ENCODE measurements at places on chromosomes 16 and 17.

- no peak for DNase-seq
Observed at GRCh38 chr16:26642047-26642664, 424.6 kb upstream of the C16orf82 start.

DNA sequence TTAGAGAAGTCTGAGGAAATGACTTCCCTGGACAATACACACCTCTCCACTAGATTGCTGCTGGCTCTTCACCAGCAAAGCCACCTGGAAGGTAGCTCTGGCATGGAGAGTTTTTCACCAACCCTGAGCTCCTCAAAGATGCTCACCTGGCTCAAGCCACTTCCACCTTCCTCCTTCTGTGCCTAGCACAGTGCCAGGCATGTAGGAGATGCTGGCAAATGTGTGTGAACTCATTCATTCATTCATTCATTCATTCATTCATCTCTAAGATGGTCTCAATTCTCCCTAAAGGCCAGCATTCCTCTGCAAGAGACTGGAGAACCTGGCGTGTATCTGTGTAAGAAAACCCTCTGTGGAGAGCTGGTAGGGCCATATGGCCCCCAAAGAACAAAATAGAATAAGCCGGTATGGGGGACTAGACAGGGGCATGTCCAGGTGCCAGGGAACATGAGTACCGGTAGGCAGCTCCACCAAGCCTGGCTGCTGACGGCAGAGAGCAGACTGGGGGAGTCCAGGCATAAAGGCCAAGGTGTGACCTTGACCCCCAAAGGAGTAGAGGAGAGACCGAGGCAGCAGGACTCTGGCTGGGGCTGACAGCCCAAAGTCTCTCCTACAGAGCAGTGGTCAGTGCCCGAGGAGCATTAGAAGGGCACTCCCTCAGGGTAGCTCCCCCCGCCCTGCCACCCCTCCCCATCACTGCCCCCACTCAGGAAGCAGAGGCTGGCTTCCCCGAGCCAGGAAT is 132.2 kb upstream of the TNRC6C start:
- DNase-seq: no peak

DNA sequence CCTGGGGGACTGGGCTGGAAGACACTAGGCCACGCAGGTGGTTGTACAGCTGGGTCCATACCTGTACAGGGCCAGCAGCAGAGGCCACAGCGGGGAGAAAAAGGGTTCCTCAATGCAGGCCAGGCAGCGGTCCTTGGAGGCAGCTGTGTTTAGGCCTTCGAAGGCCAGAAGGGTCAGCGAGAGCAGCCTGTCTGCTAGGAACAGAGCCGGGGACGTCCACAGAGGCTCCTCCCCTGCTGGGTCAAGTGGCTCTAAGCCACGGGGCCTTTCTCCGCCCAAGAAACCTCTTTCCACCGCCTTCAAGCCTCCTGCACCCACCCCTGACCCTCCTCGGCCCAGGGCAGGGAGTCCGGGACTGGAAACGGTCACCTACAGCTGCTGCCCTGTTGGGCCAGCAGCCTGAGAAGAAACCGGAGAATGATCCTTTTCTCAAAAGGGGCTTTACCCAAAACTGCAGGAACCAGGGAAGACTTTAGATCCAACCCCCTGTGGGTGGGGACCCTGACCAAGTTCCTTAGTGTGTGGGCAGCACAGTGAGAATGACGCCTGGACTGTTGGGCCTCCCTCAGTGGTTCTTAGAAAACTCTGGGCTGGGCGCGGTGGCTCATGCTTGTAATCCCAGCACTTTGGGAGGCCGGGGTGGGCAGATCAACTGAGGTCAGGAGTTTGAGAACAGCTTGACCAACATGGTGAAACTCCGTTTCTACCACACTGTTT is 8.4 kb upstream of the SPATA2L start:
- no peak for DNase-seq

GRCh38 chr16:84545114-84545737 is 40.8 kb upstream of the MEAK7 start:
- no peak for DNase-seq

- DNase-seq: peak; percentile 48
Observed at GRCh38 chr16:69482410-69482991, 58.1 kb downstream of the CYB5B start.

DNA sequence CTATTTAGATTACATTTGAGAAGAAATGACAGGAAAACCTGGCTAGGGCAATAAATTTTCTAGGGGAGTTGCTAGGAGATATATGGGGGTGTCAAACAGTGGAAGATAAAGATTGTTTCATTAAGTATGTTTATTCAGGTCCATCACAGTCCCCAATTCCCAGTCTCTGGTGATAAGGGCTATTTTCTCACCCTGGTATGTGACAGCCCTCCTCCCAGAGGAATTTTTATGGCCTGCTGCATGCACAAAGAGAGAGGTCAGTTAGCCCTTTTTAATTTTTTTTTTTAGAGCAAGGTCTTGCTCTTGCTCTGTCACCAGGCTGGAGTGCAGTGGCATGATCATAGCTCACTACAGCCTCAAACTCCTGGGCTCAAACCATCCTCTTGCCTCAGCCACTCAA is 53.6 kb upstream of the ATF7IP2 start:
- DNase-seq: no peak

- DNase-seq: no peak
Observed at GRCh38 chr17:1607971-1608320, 20.7 kb downstream of the SLC43A2 start.

DNA sequence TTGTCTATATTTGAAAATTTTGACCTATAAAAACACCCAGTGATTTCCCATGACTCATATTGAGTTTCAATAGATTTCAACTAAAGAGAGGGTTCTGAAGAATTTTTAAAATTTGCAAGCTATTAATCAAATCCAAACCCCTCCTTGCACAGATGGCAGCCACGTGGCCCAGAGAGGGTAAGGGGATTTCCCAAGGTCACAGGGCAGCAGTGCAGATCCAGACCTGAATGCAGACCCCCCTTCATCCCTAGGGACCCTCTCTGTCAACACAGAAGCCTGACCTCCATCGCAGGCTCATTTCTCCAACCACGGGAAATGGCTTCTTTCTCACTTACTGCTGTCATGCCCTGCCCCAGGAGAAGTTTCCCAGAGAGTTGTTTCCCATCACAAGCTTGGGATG is 24.7 kb upstream of the CES5A start:
- no peak for DNase-seq

GRCh38 chr17:76333673-76334505 is 19.8 kb downstream of the PRPSAP1 start:
- DNase-seq: no peak

- DNase-seq: no peak
Observed at GRCh38 chr17:64329588-64329987, 61.1 kb downstream of the PECAM1 start.

DNA sequence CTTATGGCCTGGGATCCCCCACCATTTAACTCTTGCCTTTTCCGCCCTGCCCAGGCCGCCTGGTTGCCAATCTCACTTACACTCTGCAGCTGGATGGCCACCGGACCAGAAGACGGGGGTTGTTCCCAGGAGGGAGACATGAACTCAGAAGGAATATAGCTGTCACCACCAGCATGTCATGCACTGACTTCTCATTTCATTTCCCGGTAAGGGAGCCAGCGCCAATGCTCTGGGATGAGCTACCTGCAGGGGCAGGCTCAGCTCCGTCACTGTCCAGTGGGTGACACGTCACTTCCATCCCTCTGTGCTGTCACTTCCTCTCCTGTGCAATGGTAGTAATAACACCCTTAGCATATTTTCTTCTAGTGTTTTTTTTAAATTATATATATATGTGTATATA is 26.7 kb downstream of the ITGAL start:
- no peak for DNase-seq

DNA sequence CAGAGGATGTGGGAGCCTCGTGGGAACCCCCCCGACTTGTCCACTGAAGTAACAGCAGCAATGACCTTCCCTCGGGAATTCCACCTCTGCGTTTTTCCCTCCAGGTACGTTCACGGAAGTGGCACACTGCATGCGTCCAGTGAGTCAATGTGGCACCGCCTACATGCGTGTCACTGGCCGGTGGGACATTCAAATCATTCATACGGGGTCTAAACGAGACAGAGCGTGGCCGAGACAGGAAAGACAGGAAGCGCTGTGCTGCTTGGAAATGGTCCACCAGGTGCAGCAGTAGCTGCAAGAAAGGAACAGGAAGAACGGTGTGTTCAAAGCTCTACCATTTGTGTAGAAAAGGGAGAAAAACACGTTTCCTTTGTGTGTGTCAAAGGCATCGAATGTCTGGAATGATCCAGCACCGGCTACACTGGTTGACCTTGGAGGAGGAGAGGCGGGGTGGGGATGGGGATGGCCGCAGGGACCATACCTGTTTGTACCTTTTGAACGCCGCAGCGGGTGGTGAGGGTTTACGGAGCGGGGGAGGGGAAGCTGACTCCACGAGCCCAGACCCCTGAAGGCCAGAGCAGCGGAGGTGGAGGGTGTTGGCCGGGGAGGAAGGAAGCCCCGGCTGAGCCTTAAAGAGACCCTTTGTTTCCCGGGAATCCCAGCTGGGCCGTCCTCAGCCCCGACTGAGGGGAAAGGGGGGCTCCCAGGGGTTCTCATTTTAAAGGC is 1.7 kb upstream of the PGAP6 start:
- peak; percentile 78 for DNase-seq

DNA sequence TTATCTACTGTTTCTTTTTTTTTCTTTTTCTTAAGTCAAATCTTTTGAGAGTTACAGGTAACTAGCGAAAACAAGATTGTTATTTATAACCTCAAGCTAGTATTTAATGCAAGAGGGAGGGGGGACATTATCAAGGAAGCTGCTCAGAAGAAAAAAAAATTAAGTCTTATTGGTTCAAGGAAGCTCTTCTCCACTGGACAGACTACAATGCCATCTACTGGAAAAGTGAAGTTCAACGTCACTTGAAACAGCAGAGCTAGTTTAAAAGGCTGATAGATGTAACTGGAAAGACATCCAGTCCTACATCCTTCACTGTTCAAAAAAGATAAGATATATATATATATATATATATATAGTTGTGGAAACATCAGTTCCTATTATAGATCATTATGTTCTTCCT is 418.0 kb upstream of the PSMD7 start:
- DNase-seq: peak; percentile 64

DNA sequence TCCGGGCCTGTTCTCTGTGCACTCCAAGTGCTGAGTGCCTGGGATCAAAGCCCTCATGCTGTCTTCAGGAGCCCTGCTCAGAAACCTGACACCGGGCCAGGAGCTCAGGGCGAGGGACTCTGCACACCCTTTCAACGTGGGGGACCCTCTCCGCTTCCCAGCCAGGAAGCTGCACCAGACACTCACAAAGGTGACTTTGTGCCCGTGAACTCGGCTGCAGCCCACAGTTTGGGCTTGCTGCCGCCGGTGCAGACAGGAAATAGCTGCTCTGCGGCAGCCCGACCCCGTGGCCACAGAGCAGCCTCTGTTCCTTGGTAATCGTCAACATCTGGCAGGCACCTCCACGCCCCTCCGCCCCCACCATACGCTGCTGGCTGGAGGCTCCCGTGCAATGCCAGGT is 93.4 kb upstream of the METRNL start:
- no peak for DNase-seq

GRCh38 chr17:36142806-36143205 is 33.6 kb downstream of the TBC1D3B start:
- no peak for DNase-seq

DNA sequence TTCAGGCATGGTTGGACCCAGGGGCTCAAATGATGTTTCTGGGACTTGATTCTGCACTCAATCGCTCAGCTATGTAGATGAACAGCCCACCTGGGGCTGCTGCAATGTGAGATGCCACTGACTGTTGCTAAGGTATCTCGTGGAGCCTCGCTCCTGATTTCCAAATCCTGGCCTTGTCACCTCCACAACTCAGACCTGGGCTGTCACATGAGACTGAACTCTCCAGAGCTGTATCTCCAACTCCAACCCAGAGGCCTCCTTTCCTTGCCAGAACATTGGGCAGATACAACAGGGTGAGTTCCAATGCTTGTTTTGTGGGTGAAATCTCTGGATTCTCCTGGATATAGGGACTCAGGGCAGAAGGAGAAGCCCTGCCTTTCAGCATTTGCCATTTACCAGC is 79.5 kb downstream of the GNAO1 start:
- no peak for DNase-seq

DNA sequence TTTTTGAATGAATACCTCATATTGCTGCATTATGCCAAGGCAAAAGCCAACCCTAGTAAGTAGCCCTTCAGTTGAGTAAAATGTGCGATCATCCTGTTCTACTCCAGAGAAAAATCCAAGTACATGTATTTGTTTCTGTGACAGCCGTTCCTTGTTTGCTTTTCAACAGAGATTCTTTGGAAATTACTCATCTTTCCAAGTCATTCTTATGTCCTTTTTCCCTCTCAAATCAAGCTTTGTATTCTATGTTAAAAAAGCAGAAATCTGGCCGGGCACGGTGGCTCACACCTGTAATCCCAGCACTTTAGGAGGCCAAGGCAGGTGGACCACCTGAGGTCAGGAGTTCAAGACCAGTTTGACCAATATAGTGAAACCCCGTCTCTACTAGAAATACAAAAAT is 112.9 kb upstream of the HAS3 start:
- DNase-seq: peak; percentile 25

- DNase-seq: no peak
Observed at GRCh38 chr16:89596957-89597649, 16.3 kb upstream of the DPEP1 start.

DNA sequence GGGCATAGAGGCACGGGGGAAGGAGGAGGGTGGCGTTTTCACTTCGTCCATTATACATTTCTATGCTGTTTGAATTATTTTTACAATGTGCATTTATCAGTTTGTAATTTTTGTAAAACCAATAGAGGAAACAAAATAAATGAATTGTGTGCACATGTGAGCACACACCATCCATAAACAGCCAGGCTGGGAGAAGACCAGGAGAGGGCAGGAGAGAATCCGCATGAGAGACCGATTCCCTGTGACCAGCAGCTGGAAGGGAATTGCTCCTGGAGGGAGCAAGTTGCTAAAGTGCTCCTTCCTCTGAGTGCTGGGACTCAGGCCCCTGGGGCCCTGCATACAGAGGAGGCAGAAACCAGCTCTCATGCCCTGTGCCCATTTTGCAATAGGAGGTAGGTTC is 126.0 kb downstream of the ABCC12 start:
- DNase-seq: no peak

GRCh38 chr16:68732042-68732680 is 4.9 kb upstream of the CDH1 start:
- DNase-seq: peak; percentile 90

DNA sequence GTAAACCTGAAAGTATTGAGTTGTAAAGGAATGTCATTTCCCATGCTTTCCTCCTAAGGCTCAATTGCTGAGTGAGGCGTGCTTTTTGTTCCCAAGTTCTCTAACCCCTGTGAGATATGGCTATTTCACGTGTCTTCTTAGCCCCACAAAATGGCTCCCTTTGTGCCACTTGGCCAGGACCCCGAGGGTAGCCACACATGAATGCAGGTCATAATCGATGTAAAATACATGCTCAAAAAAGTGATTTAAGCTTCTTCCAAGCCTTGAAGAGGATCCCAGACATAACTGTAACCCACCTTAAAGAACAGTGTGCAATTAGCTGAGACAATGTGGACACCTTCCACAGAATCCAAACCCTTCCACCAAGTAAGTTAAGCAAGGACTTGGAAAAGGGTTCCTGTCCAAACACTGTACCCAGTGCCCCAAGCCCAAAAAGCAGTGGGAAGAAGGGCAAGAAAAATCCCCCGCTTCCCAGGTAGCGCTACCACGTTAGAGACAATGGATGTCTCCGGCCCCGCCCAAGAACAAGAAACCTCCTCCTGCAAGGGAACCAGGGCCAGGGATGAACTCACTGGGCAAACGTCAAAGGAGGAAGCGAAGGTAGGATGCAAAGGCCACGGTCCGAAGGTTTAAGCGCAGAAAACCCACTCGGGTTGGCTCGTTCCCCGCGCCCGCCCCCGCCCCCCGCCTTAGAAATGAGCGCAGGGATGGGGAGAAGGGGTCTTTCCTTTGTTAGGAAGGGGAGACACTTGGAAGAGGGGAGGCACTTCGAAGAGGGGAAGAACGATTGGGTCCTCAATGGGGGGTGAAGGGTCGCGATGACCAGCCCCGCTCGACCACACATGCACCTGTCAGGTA is 1.2 kb downstream of the JPT1 start:
- DNase-seq: peak; percentile 48

Data from HT-29 (cell line).